ENCODE measurements at places on chromosomes 1 and 21.

- DNase-seq, result peak; percentile 51
Observed at GRCh38 chr1:30778154-30778978, 20.8 kb upstream of the LAPTM5 start.

GRCh38 chr1:115283249-115283648 lies 54.8 kb downstream of the NGF start:
- no peak for DNase-seq

GRCh38 chr21:34365809-34366208 lies 2.0 kb downstream of the KCNE2 start:
- no peak for DNase-seq

GRCh38 chr1:183022202-183023145 lies 746 bp upstream of the LAMC1 start:
- peak; percentile 88 for DNase-seq

- DNase-seq, result no peak
Observed at GRCh38 chr21:32549886-32550285, 35.4 kb downstream of the TCP10L start.
